Substantia nigra (tissue), 51 donors: ENCODE measurements at places on chromosomes 4 and X.
A peak's percentile ranks its signal among the peaks of the same experiment; 100 is the strongest.

GRCh38 chrX:4091046-4091760, 377.8 kb upstream of the PRKX start:
- no peak for DNase-seq

DNA sequence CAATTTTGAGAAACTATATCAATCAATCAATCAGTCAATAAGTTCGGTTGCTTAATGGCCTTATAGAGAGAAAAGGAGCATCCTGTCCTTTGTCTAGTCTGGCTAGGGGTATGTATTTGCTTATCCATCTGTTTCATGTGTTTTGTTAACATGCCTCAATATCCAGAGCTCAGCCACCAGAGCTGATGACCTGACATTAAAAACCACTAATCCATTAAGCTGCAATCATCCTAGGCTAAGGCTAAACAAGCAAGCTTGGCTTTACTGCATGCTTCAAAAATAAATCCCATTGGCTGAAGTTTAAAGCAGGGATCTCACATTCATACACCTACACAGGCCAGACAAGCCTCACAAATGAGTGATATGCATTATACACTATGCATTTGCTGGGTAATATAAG, 139.7 kb downstream of the INPP4B start:
- no peak for DNase-seq

GRCh38 chr4:159497936-159498335, 395.1 kb downstream of the RAPGEF2 start:
- no peak for DNase-seq

DNA sequence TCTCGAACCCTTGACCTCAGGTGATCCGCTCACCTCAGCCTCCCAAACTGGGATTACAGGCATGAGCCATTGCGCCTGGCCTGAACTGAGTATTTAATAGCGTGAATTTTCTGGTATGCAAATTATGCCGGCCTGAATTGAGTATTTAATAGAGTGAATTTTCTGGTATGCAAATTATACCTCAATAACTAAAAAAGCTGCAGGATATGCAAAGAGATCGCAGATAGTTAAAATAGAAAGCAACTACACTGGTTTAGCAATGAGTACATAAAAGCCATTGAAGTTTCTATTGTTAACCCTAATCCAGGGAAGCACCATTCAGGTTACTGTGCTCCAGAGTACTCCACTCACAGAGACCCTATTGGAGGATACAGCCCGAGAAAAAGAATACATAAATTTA, 22.8 kb downstream of the FBXW7 start:
- no peak for DNase-seq

GRCh38 chr4:99077177-99077576, 11.4 kb downstream of the ADH5 start:
- DNase-seq = no peak

DNA sequence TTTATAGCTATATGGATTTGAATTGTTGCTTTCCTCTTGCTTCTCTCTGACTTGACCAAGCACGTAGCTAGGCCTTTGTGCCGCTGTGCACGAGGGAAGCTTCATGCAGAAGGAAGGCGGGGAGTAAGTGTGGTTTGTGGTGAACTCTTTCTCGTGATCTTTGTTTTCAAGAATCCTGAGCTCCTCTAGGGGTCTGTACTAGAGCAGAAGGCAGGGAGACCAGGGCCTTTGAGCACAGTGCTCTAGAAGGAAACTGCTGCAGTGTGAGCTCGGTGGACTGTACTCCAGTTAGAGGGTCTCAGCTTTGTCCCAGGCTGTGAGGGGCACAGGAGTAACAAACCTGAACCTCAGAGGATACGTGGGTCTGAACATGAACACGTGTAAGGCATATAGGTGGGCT, 49.0 kb downstream of the AGA start:
- no peak for DNase-seq

- no peak for DNase-seq
These were observed 59.8 kb upstream of the RELL1 start for GRCh38 chr4:37745946-37746345.

GRCh38 chr4:16707874-16708273, 190.6 kb downstream of the LDB2 start:
- no peak for DNase-seq

DNA sequence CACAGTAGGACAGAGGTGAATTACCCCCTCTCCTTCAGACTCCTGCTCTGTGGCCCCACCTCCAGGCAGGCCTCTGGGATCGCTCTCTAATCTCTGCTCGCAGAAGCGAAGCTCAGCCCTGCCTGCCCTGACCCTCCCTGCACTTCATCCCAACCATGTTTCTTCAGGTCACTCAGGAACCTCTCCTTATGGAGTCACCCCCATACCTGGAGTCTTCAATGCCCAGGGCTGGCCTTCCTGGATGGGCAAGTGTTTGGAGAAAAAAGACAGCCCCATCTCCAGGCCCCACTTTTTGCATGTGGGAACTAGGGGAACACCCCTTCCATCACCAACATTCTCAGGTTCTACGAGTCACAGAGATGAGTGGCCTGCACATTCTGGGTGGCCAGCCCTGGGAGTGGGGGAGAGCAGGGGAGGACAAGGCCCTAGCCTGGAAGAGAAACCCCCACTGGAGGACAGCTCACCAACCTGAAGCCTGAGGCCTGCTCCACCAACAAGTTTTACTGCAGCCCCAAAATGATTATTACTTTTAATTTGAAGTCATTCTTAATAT, 90.8 kb downstream of the PPP2R2C start:
- DNase-seq = no peak

DNA sequence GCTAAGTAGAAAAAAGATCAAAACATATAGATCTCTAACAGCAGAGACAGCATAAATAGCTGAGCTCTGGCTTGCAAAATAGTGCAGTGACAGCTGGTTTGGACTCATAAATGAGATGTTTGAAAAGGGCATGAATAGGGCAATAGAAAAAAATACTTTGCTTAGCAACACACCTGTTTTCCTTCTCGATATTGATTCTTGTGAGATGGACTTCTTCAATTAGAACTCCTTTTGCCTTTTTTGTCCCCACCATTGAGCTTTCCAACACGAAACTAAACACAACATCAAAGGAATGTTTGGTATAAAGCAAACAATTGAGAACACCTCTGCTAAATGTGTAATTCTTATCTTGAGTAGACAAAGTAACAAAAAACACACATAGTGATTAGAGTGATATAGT, 726.3 kb downstream of the RAPGEF2 start:
- DNase-seq = no peak

- DNase-seq = no peak
These were observed 447.8 kb downstream of the FAT4 start for GRCh38 chr4:125762537-125762936.

DNA sequence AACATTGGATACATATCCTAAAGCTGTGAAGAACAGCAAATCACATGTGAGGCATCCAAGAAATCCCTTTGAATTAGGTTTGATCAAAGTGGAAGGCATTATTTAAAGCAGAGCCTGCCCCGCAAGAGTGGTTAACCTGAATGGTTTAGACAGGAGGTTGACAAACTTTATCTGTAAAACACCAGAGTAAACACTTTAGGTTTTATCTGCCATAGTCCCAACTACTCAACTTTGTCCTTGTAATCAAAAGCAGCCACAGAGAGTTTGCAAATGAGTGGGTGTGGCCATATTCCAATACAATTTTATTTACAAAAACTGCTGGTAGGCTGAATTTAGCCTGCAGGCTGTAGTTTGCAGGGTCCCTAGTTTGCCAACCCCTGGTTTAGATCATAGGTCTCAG, 25.2 kb upstream of the FGFBP2 start:
- DNase-seq = no peak

DNA sequence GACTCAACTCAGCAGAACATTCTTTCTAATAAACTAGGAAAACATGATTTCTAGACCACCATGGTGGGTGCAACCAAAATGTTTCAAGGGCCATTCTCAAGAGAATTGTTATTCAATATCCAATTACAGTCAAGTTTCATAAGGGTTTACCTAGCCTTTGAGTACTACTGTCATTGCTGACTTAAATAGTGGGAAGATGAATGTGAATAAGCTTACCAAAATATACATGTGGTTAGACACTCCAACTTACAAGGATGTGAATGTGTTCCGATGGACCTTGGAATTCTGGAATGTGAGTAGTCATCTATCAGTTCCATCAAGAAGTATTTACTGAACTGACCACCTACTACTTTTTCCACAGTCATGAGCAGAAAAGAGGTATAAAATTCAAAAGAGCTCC, 16.9 kb downstream of the SH3RF1 start:
- DNase-seq = no peak

- no peak for DNase-seq
These were observed 639 bp upstream of the SORCS2 start for GRCh38 chr4:7191546-7192251.

DNA sequence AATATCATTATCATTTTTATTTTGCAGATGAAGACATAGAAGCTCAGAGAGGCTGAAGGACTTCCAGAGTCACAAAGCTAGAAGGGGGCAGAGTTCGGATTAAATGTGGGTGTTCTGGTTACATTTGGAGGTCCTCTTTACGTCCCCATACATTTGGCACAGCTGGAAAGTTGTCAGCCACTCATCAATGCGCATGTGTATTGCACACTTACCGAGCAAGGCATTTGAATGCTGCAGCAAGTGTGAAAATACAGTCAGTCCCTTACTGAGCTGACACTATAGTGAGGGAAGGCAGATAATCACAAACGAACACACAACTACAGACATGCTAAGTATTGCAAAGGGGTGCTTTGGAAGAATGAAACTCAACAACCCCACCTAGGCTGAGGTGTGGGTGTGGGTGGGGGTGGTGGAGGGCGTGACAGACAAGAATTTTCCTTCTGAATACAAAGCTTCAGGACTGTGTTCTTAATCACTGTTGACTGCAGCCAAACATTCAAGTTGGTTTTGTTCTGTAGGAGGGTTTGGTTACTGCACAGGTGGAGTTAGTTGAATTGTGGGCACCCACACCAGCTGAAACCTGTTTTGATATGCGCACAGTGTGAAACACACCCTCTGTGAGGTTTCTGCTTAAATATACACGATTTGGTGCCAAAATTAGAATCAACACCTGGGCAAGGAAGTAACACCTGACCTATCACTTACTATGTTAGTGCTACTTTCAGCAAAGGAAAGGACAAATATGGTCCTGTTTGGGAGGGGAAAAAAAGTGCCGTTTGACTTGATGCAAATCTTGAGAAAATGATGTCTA, 72.4 kb downstream of the COQ2 start:
- no peak for DNase-seq

- DNase-seq = no peak
These were observed 18.3 kb upstream of the ACSL1 start for GRCh38 chr4:184843984-184844554.

GRCh38 chr4:163343604-163344146, at the start of gene NPY5R:
Gene NPY5R (plus strand): TSS chr4:163343892. CDS start chr4:163350274, 6,382 bp downstream.
- DNase-seq = no peak

DNA sequence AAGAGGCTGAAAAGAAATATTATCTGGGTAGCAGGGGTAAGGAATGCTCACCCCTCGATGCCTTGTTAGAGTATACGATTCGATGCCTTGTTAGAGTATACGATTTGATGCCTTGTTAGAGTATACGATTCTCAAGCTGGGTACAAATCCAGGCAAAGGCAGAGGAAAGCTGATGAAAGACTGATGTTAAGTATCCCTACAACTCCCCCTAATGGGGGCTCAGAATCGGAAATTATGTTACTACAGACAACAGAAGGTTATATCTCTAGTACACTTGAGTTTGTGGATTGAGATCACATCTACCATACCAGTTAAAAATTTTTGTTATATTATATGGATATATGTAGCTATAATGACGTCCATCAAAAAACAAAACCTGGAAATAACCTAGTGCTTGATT, 4.8 kb downstream of the LRRC66 start:
- DNase-seq = no peak

DNA sequence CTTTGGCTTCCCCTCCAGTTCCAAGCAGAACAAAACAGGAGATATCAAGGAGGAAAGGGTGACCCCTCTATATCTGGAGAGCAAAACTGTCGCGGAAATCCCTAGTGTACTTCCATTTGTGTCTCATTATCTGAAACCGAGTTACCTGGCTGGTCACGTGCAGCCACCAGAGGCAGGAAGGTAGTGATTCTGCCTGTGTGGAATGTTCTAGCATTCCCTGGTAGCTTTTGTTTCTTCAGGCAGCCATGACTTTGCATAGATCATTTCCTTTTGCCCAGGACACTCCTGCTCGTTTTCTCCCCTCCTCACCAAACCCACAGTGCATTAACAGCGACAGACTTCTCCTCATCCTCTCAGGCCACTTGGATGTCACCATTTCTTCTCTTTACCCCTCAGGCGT, 107.9 kb downstream of the PTTG2 start:
- DNase-seq = no peak

GRCh38 chrX:67780694-67781109, 236.9 kb downstream of the AR start:
- peak; percentile 7 for DNase-seq

DNA sequence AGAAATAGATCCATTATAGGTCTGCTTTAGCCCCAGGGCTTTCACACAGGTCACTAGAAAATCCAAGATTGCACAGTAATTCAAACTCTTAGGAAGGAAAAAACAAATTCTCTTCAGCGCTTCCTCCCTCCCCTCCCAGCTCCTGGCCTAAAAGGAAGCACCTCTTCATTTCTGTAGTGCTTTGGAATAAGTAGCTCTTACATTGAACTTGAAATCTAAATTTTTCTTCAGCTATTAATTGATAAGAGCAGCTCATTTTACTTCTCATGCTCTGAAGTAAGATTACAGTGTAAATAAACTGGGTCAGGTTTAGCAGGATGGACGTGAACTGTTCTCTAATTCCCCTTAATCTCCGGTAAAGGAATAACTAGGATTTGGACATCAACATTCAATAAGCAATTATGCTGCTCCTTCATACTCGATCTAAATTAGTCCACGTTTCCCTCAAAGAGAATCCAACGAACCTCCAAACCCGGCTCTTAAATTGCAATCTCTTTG, 10.9 kb upstream of the SEL1L3 start:
- no peak for DNase-seq

GRCh38 chr4:1137850-1138249, 24.5 kb upstream of the RNF212 start:
- no peak for DNase-seq

DNA sequence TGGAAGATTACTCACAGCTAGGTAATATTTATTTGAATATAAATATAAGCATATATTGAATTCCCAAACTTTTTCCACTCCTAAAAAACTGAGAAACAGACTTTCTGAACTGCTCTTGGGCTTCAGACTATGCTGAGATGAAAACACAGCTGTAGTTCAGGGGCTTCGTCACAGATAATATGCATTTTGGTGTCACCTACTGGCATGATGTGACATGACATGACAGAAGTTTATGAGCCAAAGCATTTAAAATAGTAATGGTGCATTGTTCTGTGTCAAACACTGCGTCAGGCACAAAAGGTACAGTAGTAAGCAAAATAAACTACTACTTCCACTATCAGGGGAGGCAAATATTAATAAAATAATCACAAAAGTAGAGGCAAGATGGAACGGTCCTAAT, 171.3 kb downstream of the BTC start:
- DNase-seq = no peak

DNA sequence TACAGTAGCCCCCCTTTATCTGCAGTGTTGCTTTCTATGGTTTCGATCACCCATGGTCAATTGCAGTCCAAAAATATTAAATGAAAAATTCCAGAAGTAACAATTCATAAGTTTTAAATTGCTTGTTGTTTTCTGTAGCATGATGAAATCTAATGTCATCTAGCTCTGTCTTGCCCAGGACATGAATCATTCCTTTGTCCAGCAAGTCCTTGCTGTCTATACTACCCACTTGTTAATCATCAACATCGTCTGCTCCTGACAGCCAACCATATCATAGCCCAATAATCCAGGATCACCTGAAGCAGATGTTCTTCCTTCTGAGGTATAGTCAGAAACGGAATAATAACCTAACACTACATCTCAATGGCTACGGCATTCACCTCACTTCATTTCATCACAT, 79.8 kb downstream of the ADAMTS3 start:
- DNase-seq = no peak
